ENCODE measurements at places on chromosomes 2 and 18.

GRCh38 chr2:43158259-43158880 is 68.0 kb downstream of the ZFP36L2 start:
- no peak for DNase-seq

GRCh38 chr18:36744261-36744876 is 84.4 kb downstream of the TPGS2 start:
- DNase-seq, result no peak

DNA sequence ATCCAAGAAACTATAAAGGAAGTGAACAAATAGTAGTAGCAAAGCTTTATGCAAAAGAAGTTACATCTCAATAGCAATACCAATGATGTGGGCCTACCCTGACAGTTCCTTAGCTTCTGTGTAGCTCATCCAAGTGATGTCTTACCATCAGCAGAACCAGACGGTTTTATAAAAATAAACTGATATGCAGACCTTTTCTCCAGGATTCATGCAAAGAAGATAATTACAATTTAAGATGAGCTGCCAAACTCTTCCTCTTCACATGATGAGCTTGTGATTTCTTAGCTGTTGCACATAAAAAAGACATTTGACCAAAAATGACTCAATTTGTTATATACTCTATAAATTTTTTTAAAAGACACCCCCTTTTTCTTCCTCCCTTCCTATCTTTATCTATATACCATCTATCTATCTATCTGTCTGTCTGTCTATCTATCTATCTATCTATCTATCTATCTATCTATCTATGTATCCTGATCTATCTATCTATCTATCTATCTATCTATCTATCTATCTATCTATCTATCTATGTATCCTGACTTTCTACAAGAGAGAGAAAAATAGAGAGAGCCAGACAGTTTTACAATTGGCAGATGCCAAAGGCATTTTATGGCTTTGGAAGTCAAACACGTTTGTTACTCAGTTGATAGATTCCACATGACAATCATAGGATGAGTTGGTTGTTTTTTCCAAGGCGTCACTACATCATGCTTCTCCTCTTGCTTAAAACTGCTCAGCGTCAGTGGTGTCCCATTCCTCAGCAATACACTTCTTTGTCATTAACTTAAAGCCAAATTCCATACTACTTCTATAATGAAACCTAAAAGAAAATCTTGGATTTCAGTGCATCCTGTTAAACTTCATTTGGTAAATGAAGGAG is 65.9 kb upstream of the ACTR3 start:
- no peak for DNase-seq

DNA sequence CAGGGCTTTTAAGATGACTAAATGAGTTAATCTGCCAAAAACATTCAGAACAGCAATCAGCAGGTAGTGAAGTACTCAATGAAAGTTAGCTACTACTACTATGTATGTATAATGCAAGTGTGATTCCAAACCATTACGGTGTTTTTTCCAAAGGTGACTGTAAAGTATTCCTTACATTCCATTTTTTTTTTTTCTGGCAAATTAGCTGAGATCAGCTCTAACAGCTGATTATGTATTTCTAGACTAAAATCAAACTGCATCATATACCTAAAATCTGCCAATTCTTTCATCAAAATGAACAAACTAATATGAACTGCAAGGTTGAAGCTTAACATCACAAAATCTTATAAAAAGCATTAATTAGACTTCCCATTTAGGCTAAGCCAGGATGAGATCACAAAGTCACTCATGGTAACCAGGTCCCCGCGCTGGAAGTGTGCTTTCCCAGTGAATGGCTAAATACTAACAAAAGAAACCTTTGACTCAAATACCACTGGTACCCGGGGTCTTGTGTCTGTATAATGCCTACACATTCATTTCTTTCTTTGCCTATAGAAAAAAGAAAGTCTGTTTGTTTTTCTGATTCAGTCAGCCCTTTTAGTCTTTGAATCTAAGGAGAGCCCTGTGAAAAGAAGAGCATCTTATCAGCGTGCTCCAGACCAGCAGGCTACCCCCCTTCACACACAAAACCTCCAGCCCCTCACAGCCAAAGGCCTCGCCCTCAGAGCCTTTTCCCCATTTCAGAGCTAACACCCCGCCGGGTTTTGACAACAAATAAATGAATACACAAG is 88.3 kb downstream of the RBMS1 start:
- DNase-seq, result no peak

GRCh38 chr2:99879481-99879880 is 262.9 kb downstream of the AFF3 start:
- no peak for DNase-seq

- DNase-seq, result no peak
These were observed 2.7 kb downstream of the CFAP65 start for GRCh38 chr2:219038600-219038999.

DNA sequence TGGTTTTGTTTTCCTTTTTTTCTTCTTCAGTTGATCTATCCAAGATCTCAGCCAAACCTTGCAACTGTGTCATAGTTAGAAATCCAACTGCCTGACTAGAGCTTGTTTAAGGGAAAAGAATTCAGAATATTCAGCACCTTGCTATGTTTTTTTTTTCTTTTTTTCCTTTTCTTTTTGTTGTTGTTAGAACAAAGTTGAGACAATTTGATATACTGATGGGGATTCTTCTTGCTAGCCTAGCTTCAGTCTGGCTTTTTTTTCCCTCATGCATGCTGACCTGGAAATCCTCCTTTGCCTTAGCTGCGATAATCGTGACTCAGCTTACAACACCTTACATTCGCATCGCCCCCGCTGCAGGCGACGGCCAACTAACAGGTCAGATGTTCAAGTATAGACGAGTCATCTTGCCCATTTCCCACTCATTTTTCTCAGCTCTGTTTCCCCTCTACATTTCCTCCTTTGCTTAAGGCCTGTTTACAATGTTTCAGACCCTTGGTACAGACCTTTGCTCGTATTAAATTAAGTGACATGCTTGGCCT is 487.2 kb upstream of the RAB12 start:
- no peak for DNase-seq

Measured in GM20000 (cell line).